CD8-positive, alpha-beta T cell (primary cell): ENCODE measurements at places on chromosomes 5 and 9.

DNA sequence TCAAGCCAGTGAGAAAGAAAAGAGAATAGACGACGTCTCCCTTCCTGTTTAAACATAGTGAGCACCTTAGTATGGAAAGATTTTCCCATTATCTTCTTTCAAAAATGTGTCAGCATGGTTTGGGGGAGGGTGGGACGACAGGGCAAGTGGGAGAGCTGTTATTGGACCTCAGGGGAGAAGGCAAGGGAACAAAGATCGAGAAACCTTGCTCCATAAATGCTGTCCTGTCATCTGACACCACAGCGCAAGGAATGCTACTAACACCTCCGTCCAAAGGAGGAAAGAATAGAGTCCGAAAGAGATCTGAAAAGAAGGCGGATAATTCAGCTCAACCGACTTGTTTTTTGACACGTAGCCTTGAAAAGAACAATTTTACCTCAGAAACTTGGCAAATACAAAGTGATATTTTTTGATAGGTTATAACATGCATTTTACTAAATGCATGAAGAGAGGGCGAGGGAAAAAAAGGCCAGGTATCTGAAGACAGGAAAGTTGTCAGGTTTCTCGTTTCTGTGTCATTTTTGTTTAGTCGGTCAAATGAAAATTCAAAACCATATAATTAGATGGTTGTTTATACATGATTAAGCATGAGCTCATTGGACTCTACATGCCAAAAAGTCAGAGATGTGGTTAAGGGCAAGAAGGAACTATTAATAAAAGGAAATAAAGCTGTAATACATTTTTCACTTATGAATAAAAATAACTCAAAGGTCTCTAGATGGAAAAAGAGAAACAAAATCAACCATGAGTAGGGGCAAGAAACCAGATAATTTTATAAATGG lies 155.7 kb downstream of the GLIS3 start:
- DNase-seq, result no peak

DNA sequence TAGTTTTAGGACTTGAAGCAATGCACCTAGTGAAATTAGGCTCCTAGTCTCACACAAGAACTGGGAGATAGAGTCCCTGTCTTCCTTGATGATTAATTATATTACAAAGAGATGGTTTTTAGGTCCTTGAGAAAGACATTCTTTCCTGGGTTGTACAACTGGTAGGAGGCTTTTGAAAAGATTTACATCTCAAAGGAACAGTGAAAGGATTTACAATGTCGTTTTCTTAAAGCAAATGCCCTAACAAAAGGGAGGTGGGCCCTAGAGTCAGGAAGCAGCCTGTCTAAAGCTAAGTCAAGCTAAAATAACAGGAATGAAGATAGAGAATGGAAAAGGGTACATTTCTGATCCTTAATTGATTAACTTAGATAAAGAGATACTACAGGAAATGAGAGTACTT lies 102.2 kb upstream of the IL7R start:
- no peak for DNase-seq

GRCh38 chr5:84113246-84114105 lies 271.2 kb downstream of the EDIL3 start:
- no peak for DNase-seq

DNA sequence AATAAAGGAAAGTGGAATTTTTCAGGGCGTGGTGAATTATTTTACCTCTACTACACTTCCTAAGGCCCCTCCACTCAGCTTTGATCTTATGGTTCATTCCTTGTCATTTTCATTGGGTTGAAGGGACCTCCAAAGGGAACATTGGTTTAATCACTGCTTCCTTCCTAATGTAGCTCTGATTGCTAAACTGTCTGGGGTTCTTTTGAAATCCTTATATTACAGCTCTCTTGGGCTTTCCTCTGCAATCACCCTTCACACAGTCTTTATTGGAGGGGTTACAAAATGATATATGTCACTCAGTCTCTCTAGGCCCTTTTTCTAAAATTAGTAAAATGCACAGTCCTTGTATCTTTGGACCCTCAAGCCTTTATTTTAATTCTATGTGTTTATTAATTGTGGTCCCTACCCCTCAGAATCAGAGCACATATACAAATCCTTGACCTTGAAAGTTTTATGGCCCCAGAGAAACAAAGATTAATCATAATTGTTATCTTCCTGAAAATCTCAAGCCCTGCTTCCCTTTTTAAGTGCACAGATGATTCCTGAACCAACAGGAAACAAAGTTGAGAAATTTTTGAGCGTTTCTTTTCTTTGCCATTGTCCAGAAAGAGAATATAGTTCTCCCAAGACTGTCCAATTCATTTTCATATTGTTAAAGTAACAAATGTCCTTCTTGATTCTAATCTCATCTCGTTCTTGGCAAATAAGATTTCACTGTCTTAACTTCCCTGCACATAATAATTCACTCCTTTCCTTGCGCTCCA lies 330.0 kb downstream of the ARRDC3 start:
- peak; percentile 13 for DNase-seq

DNA sequence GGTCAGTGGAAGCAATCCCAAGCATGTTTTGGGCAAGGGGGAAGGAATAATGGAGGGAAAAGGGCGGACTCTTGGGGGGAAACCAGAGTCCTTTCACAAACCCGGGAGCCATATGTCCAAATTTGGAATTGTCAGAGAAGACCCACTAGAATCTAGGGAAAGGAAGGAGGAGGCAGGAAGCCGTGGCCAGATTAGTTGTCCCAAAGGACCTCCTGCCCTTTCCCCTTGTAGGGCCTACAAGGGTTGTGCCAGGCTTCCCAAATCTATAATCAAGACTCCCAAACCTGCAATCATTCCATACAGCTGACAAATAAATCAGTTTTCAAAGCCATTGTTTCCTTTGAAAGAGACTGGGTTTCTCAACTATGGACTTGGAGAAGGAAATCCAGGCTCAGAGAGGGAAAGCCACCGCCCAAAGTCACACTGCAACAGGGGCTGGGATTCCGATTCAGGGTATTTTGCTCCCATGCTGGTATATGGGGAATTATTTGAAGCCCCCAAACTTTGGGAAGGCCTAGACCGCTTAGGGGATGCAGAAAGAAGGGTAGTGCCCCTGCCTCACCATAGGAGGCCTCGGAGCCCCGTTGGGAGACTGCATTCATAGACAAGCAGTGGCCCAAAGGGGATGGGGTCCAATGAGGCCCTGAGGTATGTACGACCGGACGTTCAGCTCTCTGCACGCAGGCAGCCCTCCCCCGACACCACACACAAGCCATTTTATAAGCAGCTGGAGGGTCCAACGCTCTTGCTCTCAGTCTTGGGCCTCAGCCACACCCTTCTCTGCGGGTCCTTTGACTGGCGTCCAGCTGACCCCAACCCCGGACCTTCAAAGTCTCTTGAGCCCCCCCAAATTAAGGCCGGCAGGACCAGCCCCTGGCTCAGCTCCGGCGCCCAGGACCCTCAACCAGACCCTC lies 815 bp downstream of the ANXA6 start:
- DNase-seq, result peak; percentile 60

GRCh38 chr5:172598251-172599203 lies 42.5 kb upstream of the NEURL1B start:
- DNase-seq, result no peak

DNA sequence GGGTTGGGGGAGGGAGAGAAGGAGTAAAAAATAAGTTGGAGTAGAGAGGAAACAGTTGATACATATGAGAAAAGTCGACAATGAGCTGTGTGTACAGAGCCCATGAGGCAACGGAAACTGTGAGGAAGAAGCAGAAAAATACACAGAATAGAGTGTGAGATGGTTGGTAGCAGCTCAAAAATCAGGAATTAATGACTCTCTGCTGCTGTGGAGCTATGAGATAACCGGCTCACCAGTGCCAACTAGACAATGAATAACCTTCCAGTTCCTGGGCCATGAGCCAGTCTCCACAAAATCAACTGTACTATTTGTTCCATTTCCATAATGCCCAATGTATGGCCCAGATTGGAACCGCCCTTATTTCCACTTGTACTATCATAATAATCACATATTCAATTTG lies 53.1 kb upstream of the NREP start:
- no peak for DNase-seq

DNA sequence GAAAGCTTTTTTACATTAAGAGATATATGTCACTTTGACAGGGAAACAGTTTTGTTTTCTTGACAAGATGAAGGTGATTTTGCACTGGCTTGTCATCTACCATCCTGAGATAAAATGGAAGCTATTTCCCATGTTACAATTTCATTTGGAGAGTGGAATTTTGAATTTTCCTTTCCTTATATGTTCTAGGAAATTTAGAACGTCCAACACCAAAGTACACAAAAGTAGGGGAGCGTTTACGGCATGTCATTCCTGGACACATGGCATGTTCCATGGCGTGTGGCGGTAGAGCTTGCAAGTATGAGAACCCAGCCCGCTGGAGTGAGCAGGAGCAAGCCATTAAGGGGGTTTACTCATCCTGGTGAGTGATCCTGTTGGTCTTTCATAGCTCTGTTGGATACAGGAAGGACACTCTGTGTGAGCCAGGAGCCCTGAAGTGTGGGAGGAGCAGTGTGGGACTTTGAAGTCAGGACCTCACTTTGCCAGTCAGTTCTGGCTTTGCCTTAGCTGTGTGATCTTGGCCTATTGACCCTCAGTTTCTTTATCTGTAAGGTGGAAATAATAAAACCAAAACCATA lies 887 bp downstream of the PTPDC1 start:
- no peak for DNase-seq

GRCh38 chr5:138180183-138180782 lies 1.4 kb downstream of the KIF20A start:
- peak; percentile 58 for DNase-seq

DNA sequence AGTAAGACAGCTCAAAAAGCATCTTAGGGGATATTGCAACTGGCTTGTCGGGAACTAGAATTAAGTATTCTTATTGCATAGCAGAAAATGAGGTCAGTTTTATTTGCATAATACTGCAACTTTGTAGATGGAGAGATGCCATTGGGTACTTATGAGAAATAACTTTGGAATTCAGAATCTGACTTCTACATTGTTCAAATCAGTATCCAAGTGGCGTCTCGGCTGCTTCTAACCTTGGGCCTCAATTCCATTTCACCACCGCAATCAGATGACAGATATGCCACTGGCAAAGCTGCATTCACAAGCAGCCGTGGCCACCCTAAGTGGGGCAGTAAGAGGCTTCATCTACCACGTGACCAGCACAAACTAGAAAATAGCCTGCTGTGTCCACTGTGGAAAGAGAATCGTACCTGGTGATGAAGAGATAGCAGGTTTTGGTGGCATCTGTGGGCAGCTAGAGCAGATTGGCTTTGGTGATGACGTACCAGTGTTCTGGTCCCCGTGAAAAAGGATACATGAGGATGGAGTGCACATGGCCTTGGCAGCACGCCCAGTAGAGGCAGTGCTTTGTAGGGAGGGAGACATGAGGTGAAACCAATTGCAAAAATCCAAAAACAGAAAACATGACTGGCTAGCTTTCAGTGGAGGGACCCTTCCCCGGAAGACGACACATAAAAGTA lies 116.6 kb downstream of the KLHL3 start:
- no peak for DNase-seq

DNA sequence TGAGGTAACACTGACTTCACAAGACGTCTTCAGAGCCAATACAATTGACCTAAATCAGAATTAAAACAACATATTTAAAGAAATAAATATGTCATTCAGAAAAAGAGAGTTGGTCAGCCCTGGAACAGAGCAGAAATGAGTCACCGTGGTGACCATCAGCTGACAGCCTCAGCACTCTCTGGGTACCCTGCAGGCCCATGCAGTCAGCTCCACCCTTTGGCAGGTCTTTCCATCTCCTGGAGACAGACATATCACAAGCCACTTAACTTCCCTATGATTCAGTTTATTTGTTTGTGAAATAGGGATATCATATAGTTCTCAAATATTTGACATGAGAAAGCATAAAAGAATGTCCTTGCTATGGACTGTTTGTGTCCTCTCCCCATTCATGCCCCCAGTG lies 151.6 kb upstream of the MEF2C start:
- DNase-seq, result no peak

- DNase-seq, result no peak
These were observed 271.7 kb upstream of the KLF4 start for GRCh38 chr9:107761307-107761706.
